Breast epithelium (tissue), 4 donors: ENCODE measurements at places on chromosomes 13 and 19. TPM values are rescaled to one million over a fixed set of nuclear protein-coding genes. Genes with fewer than 3 reads are reported as not detected.

DNA sequence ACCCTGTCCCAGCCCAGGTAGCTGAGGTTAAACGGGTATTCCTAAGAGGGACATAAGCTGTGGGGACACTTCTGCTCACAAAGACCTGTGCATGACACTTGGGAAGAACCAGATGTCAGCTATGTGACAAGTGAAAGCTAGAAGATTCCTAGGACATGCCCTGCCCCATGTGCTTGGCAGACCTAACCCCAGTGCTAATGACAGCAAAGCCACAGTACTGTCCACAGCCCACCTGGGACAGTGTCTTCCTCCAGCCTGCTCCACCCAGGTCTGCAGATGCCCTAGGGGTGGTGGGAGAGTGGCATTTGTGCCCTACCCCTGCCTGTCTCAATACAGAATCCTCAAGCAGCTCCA, 18.4 kb upstream of the EPHX3 start:
- DNase-seq, result no peak

- DNase-seq, result no peak
Observed at GRCh38 chr13:71169180-71169579, 697.8 kb downstream of the DACH1 start.

GRCh38 chr13:27391471-27391870, 32.9 kb upstream of the GTF3A start:
- no peak for DNase-seq

DNA sequence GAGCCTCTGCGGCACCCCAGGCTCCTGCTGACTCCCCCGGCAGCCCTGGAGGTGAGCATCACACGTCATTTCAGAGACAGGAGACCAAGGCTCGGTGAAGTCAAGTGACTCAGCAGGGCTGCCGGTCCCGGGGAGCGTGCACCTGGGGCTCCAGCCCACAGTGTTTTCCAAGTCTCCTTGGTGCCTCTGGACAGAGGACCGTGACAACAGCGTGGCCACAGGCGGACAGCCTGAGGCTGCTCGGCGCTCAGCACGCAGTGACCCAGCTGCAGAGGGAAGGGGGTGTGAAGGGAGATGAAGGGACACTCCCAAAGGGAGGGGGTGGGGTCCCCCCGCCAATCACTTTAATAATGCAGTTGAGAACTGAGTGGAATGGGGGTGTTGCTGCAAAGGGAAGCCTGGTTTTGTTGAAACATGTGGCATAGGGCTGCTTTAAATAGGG, 17.5 kb upstream of the ASPDH start:
- DNase-seq, result no peak

GRCh38 chr19:29804493-29804892, 7.3 kb upstream of the CCNE1 start:
- no peak for DNase-seq

GRCh38 chr13:41713405-41713804, 247.5 kb downstream of the VWA8 start:
- no peak for DNase-seq

GRCh38 chr13:71621174-71622124, 245.6 kb downstream of the DACH1 start:
- no peak for DNase-seq

GRCh38 chr19:1276628-1277022, 1.3 kb downstream of the FAM174C start:
- no peak for DNase-seq

- no peak for DNase-seq
Observed at GRCh38 chr13:67133476-67133875, 96.7 kb downstream of the PCDH9 start.

- DNase-seq, result no peak
Observed at GRCh38 chr19:49212016-49212701, 54.6 kb downstream of the TRPM4 start.

DNA sequence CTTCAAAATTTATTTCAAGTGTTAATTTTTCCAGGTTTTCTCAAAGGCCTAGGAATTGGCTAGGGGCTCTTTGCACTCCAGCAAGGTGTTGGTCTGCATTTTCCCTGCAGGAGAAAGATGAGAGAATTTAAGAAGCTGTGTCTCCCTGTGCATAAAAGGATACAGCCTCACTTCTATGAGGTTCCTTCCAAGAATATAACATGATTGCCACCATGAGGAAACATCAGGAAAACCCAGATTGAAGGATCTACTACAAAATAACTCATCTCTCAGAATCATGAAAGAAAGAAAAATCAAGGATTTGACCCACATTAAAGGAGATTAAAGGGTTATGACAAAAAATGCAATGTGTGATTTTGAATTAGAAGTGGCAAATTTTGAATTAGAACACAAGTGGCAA, 69.9 kb downstream of the RUBCNL start:
- no peak for DNase-seq

GRCh38 chr13:113998781-113999617, 25.1 kb upstream of the C13orf46 start:
- no peak for DNase-seq

DNA sequence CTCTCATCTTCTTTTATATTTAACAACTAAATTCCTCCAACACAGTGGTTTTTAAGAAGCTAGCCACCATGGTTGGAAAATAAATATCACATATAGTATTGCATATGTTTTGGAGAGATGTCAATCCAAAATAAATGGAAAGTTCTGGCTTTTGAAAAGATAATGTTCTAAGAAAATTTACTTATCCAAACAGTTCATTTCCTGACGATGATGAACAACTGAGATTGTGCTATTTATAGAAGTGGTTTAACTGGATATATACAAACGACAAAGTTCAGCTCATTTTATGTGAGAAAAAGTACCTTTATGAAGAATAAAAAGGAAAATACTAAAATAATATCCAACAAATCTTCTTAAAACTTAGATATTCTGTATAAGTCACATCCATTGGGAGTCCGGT, 174.7 kb downstream of the MZT1 start:
- no peak for DNase-seq

DNA sequence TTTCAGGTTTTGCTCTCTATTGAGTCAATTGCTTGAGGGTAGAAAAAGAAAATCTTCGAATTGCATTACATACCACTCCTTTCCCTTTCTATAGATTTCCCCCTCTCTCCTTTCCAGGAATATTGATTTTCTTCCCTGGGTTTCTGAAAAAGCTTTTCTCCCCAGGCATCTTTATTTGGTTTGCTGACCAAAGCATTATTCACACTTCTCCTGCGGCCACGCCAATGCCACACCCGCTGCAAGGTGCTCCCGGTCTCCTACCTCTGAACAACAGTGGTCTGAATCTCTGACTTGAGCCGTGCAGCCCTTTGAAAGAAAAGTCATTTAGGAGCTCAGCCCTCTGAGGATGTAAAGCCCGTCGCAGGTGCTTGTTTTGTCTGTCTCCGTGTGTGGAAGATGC, 350.9 kb upstream of the TMTC4 start:
- no peak for DNase-seq

DNA sequence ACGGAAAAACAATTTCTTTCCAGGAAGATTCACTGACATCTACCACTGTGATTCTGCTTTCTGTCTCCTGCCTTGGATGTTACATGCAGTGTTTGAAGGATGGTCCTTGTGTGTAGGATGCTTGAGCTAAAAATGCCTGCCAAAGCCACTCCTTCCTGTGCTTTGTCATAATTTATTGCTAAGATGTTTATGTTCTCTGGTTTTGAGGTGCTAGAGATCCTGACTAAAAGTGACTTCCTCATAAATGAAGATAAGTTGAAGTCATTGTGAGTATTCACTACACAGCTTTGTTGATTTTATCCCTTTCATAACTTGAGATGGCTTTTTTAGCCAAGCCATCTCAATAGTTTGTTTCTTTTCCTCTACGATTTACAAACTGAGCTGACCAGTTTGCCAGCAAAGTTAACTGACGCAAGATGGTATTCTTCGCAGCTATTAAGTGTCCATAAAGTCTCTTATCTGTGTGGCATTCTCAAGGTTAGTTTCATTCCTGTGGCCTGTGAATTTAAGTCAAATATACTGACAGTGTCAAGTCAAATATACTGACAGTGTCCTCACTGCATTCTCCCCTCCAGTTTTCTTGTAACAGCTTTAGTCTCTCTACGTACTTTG, 15.7 kb upstream of the FBXL3 start:
- DNase-seq, result no peak

DNA sequence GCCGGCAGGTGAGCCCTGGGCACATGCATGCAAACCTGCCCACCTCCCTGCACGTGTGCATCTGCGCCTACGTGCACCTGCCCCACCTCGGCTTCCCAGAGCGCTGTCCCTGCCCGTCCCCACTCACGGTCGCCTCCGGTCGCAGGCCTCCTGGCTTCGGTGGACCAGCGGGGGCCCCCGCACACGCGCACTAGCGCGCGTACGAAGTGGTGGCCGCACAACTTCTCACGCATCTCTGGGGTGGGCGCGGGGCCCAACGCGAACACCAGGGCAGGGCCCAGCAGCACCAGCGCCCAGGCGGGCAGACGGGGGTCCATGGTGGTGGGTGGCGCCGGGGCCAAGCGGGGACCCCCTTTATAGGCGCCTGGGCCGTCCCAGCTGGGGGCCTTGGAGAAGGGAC, at the start of gene INSL3:
Gene INSL3 (minus strand): TSS at position 330 of the 400 bp plus-strand sequence. CDS start 13 bp downstream, at position 317.
- no peak for DNase-seq

DNA sequence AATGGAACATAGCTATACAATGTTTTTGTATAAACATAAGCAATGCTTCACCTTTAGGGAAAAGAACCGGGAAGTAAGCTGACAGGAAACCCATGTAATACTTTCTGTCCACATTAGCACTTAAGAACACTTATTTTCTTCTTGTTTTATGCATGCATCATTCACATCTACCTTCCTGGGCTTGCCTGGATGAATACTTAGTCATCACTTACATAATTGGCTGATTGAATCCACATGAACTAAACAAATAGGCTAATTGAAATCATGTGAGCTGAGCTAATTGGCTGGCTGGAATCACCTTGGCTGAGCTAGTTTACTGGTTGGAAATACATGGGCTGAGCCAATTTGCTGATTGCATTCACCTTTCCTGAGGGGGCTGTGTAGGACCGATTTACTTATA, 78.8 kb downstream of the ZNF726 start:
- DNase-seq, result no peak

DNA sequence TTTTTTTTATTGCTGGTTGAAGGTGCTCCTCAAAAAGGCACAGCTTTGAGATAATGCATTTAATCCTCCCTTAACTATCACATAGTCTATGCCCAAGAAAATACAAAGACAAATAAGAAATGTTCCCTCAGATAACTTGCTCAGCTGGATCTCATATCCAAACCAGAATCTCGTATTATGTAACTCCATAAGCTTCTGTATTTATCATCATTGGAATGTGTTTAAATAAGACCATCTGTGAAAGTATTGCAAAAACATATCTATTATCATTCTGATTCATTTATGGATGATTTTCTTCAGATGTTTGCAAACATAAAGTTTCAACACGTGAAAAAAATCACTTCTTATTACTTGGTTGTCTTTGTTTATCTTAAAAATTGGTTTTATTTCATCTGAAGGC, 190.9 kb downstream of the IRS2 start:
- DNase-seq, result no peak

- DNase-seq, result no peak
Observed at GRCh38 chr13:104979281-104980030, 1556.0 kb downstream of the EFNB2 start.

GRCh38 chr13:40668335-40668734, 1.9 kb upstream of the FOXO1 start:
- no peak for DNase-seq

DNA sequence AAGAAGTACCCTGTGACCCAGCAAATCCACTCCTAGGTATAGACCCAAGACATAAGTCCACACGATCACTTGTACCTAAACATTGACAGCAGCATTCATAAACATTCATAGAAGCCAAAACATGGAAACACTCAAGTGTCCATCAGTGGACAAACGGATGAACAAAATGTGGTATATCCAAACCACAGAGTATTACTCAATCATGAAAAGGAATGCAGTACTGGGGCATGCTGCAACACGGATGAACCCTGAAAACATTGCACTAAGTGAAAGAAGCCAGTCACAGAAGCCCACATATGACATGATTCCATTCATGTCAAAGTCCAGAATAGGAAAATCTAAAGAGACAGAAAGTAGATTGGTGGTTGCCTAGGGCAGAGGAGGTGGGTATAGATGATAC, 22.8 kb upstream of the CCNE1 start:
- DNase-seq, result no peak

- DNase-seq, result no peak
Observed at GRCh38 chr19:1116726-1117581, 13.2 kb downstream of the GPX4 start.

DNA sequence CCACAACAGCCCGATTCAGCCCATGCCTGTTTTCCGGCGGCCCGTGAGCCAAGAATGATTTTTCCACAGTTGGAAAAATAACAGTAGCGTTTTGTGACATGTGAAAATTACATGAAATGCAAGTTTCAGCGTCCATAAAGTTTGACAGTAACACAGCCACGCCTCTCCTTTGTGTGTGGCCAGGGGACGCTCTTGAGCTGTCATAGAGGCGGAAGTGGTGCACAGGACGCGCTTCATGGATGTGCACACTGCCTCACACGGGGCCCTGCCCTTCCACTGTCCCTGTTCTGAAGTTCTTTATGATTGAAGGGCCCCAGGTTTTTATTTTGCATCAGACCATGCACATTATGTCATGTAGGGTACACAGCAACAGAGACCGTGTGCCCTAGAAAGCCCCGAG, 12.4 kb upstream of the ELAVL1 start:
- DNase-seq, result no peak

- DNase-seq, result no peak
Observed at GRCh38 chr19:46181388-46181779, 33.3 kb downstream of the IGFL2 start.

- no peak for DNase-seq
Observed at GRCh38 chr13:106911627-106912026, 343.7 kb upstream of the ARGLU1 start.

DNA sequence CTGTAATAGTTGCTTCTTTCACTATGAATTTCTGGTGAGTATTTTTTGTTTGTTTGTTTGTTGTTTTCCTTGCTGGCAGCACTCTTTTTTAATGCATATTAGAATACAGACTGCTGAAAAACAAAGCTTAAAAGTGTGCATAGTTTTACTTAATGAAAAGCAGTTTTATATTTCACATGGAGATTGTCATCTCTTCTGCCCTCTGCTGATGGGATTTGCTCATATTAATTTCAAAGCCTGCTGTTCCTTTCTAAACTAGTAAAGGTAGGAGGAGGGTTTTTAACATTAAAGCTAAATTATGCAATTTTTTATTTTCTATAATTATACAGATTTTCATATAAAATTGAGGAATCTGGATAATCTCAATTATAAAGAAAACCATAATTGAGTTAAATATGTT, 692.6 kb upstream of the SLITRK1 start:
- no peak for DNase-seq

The PROZ gene
- total RNA-seq, result not detected

The UBL5 gene
- 489 TPM for total RNA-seq

The ZNF112 gene
- total RNA-seq, result 3.8 TPM

The HCN2 gene
- 0.44 TPM for total RNA-seq

The IZUMO4 gene
- 12.8 TPM for total RNA-seq

The GET3 gene
- total RNA-seq, result 64.6 TPM

The ZNF175 gene
- 4.3 TPM for total RNA-seq

The ZNF525 gene
- 34.4 TPM for total RNA-seq

The WASF3 gene
- 15.2 TPM for total RNA-seq

The ZFP28 gene
- total RNA-seq, result 12.5 TPM

The DAND5 gene
- total RNA-seq, result not detected
